ENCODE measurements at places on chromosomes 16 and 17.

DNA sequence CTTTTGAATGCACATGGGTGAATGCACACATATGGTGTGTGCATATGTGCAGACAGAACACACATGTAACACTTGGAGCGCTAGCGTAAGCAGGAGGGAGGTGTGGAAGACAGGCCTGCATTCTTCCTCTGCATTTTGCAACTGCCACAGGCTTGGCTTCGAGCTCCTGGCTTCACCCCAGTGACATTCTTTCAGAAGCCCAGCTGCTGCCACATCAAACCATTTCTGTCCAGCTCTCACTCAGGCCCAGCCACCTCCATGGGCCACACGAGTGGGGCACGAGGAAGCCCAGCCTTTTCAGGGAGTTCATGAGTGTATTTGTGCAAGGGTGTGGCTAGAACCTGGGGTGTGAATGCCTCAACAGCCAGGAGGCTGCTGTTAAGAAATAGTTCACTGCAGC lies 18.8 kb downstream of the LGALS3BP start:
- no peak for DNase-seq

- DNase-seq, result no peak
Observed at GRCh38 chr16:75236232-75236631, 15.2 kb downstream of the BCAR1 start.

DNA sequence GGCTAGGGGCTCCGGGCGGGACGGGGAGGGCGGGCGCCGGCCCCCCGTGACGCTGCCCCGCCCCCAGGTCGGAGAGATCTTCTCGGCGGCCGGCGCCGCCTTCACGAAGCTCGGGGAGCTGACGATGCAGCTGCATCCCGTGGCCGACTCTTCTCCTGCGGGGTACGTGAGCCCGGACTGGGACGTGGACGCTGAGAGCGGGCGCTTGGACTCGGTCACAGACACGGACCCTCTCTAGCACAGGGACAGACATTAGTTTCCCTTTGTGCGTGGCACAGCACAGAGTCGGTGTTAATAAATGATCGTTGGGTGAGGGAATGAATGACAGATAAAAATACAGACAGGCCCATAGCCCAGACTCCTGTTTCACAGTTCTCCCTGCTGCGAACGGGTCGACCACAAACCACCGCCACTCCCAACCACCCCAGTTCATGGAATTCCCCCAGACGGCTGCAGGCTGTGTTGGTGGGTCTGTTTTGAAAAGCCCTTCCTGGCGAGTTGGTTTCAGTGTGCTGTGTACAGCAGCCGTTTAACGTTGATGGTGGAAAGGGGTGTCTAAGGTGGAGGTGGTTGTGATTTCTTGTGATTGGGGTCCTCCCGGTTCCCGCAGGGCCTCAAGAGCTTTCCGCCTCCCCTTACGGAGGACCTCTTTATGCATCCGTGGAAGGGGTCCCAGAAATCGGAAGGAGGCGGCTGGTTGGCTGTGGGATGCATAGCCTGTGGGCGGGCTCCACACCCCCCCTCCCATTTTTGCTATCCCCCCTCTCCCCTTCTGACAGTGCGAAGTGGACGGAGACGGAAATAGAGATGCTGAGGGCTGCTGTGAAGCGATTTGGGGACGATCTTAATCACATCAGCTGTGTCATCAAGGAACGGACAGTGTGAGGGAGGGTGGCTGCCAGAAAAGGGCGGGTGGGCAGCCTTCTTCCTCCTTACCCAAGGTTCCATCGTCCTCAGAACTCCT lies 2.9 kb downstream of the RNASEK start:
- DNase-seq, result no peak

- no peak for DNase-seq
Observed at GRCh38 chr17:82534401-82534812, 14.9 kb downstream of the FOXK2 start.

DNA sequence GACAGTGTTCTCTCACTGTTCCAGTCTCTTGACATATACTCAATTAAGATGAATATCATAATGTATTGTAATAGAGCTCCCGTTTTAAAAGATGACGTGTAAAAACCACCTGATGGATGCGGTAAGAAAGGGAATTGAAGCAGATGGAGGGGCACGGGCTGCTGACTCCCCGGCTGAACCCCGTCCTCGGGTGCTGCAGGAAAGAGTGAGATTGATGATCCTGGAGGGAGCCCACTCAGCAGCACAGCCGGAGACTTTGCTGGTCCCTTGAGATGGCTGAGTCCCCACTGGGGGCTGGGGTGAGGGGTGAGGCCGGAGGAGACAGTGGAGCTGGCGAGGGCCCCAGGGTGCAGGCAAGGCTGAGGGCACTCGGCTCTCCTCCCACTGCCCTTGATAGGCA lies 217.4 kb downstream of the RPTOR start:
- no peak for DNase-seq
